Cerebellum (tissue), 4 donors: ENCODE measurements at places on chromosomes 2 and 18. TPM values are rescaled to one million over a fixed set of nuclear protein-coding genes. Genes with fewer than 3 reads are reported as not detected.

Gene SERPINB7
- total RNA-seq = not detected

DNA sequence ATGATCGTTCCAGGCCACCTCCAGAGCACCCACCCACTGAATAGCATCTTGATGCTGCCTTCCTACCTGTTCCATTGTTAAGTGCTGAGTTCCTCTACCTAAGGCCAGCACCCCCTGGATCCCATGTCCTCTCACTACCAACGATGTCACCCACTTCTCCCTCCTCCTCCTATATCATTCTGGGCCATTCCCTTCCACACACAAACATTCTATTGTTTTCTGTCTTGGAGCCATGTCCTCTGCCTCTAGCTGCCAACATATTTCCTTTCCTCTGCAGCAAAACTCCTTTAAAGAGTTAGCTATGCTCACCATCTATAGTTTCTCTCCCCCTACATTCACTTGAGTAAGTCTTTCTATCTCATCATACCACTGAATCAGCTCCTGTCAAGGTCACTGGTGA is 64.0 kb upstream of the ACKR3 start:
- no peak for DNase-seq

- DNase-seq = no peak
Measured at GRCh38 chr18:57950542-57950941, 93.5 kb upstream of the NEDD4L start.

DNA sequence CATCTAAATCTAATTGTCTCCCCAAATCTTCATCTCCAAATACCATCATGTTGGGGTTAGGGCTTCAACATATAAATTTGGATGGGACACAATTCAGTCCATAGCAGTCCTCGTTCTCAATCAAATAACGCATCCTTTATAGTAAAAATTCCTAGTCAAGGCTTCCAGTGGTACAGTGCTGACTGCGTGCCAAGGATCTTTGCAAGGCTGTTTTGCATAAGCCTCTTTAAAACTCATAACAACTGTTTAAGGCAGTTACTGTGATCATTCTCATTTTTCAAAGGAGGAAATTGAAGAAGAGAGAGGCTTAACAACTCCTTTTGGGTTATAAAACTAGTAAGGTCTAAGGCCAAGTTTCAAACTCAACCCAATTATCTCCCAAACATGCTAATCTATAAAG is 666.9 kb downstream of the NYAP2 start:
- no peak for DNase-seq

DNA sequence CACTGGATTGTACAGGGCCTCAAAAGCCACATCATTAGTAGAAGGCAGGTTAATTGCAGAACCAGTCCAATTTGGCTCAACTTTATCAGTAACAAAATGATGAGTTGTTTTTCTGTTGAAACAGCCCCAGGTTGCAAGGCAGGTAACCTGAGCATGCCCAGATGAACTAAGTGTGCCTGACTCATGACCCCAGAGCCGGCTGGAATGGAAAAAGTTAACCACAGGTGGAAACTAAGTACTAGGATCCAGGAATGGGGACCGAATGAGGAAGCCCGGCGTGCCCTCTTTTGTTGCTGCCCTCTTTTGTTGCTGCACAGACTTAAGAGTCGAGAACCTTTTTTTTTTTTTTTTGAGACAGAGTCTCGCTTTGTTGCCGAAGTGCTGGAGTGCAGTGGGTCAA is 79.5 kb upstream of the YWHAQ start:
- no peak for DNase-seq

DNA sequence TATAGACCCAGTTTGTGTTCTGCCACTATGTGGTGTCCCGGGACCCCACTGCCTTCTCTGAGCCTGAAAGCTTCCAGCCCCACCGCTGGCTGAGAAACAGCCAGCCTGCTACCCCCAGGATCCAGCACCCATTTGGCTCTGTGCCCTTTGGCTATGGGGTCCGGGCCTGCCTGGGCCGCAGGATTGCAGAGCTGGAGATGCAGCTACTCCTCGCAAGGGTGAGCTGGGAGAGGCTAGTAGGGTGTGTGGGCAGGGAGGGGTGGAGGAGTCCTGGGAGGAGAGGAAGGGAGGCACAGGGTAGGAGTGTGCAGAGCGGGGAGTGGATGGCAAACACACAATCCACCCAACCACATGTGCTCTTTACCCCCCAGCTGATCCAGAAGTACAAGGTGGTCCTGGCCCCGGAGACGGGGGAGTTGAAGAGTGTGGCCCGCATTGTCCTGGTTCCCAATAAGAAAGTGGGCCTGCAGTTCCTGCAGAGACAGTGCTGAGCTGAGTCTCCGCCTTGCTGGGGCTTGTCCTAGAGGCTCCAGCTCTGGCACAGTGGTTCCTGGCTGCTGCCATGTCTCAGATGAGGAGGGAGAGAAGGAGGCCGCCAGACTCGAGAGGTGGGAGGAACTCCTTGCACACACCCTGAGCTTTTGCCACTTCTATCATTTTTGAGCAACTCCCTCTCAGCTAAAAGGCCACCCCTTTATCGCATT is 16.9 kb downstream of the PRKAG3 start:
- DNase-seq = no peak

DNA sequence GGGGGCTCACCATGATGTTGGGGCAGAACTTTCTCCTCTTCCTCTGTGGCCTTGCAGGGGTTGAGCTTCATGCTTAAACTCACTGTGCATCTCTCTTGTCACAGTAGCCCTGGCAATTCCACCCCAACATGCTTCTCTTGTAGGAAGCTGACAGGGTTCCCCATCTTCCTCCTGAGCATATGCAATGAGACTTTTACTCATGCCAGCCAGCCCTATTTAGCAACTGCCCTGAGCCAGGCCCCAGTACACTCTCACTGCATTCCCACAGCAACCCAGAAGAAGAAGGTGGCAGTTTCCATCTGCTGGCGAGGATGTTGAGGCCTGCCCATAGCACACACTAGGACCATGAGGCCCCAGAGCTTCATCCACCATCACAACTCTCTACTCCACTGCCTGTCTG is 72.2 kb upstream of the TEX51 start:
- no peak for DNase-seq

DNA sequence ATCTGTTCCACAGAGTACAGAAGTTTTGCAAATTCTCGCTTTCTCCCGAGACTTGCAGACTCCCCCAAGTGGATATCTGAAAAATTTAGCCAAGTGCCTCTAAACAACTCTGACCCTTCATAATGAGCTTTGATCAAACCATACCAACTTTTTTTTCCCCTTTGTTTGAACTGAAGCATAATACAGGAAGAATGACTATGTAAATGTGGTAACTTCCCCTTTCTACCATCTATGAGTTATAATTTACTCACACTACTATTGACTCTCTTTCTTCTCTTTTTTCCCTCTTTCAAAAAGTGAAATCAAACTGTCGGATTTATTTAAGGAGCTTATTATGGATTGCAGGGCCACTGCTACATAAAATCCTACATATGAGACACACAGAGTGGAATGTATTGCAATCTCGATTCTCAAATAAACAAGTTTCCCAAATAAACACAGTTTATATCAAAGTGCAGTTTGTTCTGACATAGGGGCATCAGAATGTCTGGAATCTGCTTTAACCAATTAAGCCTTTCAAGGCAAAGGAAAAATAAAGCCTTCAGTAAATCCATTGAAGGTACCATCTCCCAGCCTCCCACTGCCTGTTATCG is 1.4 kb upstream of the ZNF804A start:
- peak; percentile 11 for DNase-seq

GRCh38 chr18:50193796-50194630 is 934 bp downstream of the MYO5B start:
- no peak for DNase-seq

- no peak for DNase-seq
Measured at GRCh38 chr2:237482485-237482884, 4.6 kb upstream of the MLPH start.

Gene CFLAR
- 65.3 TPM for total RNA-seq

DNA sequence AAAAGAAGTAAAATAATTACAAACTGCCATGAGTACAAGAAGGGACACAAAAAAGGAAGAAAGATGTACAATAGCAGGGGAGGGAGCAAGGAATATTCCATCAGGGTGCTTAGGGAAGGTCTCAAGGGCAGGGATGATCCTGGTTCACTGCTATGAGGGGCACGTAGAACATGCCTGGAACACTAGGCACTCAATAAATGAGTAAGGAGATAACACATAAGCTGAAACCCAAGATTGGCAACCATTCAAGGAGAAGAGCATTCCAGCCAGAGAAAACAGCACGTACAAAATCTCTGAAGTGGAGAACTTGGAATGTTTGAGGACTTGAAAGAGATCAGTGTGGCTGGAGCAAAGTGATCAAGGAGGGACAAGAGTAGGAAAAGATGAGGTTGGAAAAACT is 103.2 kb downstream of the FAM161A start:
- no peak for DNase-seq

DNA sequence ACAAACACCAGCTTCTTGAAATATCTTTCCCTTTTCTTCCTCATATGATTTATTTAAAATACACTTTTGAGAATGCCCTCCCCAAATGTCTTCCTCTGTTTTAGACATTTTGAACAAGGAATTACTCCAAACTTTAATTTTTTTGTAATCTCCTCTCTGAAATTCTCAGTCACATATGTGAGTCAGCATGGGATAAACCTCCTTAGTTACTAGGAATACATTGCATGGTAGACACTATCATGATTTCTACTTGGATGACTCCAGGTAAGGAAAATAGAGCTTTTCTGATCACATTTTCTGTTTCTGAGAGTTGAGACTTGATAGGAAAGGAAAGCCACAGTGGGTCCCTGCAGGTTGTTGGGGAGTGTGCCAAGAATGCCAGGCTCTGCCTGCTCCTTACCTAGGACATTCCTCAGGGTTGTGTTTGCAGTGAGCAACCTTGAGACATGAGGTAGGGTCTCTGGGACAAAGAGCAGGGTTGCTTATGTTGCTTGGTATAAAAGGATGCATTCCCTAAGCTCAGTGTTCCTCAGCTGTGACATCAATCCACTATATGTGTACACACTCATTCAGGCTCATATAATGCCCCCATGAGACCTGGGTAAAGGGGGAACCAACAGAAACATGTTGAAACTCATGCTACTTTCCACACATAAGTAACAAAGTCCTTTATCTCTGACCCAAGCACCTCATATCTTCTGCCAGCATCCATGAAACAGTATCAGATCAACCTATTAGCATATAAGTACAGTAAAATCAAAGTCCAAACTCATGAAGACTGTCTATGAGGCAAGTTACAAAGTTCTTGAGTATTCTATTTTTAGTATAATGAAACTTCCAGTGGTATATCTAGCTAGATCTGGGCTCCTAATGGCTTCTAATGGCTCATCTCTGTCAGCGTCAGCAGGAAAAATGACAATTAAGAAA is 112.8 kb upstream of the SCN1A start:
- DNase-seq = no peak

GRCh38 chr2:207614824-207615223 is 10.4 kb downstream of the METTL21A start:
- no peak for DNase-seq

Gene FAP
- total RNA-seq = 24.0 TPM

- DNase-seq = no peak
Measured at GRCh38 chr2:240868286-240869108, at the start of gene AGXT. Gene AGXT (plus strand): TSS chr2:240868824. CDS start chr2:240868866, 42 bp downstream.

Gene SFT2D3
- 7.6 TPM for total RNA-seq

DNA sequence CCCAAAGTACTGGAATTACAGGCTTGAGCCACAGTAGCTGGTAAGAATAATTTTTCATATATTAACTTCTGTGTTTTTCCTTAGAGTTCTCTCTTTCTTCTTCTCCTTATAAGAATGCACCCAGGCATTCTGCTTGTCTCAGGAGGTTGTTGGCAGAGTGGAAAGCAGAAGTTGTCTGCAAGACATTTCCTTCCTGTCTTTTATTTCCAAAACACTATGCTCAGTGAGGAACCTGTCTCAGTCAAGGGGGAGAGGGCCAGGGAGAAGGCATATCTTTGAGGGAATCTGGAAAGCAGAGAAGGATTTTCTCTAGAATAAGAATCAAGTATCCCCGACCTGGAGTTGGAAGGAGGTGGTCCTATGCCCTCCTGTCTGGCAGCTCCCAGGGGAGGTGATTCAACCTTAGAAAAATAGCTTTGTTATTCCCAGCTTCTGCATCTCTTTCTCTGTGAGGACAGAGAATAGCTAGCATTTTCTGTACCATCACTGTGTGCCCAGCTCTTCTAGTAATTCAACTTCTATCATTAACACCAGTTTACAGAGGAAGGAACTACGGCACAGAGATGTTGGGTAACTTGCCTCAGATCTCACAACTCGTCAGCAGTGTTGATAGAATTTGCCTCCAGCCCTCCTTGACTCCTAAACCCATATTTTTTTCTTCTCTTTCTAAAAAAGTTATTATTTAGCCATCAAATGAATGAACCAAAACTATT is 3.8 kb upstream of the LPIN2 start:
- no peak for DNase-seq

Gene SAP130
- total RNA-seq = 8.1 TPM

DNA sequence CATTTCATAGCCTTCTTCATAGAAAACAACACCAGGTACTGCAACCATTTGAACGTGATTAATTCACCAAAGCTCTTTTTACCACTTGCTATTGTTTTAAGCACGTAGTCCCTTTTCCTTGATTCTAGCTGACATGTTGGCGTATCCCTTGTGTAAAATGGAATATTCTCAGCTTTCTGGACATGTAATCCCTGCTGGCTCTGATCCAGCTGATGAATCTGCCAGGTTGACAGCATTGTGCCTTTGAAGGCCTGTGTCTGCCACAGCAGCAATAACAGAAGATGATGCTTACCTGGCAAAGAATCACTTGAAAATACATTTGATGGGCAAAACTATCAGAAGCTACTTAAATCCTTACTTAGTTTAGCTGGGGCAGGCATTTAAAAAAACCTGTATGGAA is 81.0 kb upstream of the CCDC150 start:
- peak; percentile 75 for DNase-seq

GRCh38 chr2:130372833-130373807 is 17.3 kb downstream of the PTPN18 start:
- no peak for DNase-seq

Gene ZNF892
- total RNA-seq = 30.4 TPM

Gene MAPK4
- total RNA-seq = 19.5 TPM

Gene NETO1
- 57.7 TPM for total RNA-seq

- DNase-seq = no peak
Measured at GRCh38 chr2:96118698-96119388, 2.5 kb upstream of the ADRA2B start.

DNA sequence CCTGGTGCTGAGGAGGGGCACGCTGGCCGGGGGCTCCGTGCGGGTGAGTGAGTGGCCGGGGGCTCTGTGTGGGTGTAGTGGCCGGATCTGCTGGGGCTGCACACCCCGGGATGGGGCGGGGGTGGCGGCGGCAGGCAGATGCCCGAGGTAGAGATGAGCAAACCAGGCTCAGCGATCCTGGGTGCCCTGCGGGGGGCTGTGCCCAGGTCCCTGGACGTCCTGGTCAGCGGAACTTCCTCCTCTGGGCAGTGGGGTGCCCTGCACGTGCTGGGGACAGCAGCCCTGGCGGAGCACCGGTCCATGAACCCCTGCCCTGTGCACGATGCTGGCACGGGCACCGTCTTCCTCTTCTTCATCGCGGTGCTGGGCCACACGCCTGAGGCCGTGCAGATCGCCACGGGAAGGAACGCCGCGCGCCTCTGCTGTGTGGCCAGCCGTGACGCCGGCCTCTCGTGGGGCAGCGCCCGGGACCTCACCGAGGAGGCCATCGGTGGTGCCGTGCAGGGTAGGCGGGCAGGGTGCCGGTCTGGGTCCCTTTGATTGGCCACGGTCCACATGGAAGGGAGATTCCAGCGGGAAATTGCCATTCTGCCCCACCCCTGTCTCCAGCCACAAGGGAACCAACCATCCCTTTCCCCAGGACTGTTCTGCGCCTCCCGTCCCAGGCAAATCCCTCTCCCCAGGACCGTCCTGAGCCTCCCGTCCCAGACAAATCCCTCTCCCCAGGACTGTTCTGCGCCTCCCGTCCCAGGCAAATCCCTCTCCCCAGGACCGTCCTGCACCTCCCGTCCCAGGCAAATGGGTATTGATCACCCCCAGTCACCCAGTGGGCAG is 5.9 kb downstream of the NEU4 start:
- no peak for DNase-seq

GRCh38 chr18:34909637-34910364 is 131.4 kb upstream of the MAPRE2 start:
- DNase-seq = no peak
